ENCODE measurements at places on chromosomes 12 and 14. TPM values are rescaled to one million over a fixed set of nuclear protein-coding genes. Genes with fewer than 3 reads are reported as not detected.

DNA sequence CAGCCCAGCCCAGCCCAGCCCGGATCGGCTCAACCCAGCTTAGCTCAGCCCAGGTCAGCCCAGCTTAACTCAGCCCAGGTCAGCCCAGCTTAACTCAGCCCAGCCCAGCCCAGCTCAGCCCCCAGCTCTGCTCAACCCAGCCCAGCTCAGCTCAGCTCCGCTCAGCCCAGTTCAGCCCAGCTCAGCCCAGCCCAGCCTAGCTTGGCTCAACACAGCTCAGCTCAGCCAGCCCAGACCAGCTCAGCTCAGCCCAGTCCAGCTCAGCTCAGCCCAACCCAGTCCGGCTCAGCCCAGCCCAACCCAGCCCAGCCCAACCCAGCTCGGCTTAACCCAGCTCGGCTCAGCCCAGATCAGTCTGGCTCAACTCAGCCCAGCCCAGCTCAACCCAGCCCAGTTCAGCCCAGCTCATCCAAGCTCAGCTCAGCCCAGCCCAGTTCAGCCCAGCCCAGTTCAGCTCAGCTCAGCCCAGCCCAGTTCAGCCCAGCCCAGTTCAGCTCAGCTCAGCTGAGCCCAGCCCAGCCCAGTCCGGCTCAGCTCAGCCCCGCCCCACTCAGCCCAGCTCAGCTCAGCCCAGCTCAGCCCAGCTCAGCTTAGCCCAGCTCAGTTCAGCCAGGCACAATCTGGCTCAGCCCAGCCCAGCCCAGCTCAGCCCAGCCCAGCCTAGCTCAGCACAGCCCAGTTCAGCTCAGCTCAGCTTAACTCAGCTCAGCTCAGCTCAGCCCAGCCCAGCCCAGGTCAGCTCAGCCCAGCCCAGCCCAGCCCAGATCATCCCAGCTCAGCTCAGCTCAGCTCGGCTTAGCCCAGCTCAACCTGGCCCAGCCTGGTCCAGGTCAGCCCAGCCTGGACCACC lies 331.7 kb downstream of the TMEM121 start:
- DNase-seq: no peak

DNA sequence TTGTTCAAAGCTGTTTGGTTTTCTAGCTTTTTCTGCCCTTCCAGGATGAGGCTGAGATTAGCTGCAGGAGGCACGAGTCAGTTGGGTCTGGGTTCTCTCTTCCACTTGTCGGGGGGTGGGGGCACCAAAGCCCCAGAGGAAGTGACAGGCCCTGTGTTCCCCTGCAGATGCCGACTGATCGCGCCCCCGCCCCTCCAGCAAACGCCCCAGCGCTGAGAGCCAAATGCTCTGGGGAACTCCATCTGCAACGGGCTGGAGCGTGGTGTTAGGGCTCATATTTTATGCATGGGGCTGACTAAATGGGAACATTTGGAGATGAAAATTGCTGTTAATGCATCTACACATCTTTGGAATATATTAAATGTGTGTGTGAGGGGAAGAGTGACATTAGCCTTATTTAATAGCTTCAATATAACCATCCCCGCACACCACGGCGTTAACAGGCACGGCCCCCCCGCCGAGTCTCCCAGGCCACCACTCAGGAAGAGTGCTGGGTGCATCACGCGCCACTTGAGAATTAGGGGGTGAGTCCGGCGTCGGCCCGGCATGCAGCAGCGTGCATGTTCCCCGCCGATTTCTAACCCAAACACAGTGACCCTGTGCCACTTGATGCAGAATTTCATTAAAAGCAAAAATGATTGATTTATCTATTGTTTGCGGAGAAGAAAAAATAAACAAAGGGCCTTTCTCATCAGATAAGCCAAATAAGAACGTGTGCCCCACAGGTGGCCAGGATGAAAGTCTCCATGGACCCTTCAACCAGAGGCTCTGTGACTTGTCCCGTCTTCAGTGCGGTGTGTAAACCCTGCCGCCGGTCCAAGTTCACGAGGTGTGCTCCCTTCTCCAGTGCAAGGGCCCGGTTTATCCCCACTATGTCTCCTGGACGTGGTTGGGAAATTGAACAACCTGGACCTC lies 165.0 kb upstream of the RTL1 start:
- DNase-seq: no peak

GRCh38 chr12:2678426-2678825 lies 116.3 kb upstream of the FKBP4 start:
- DNase-seq: no peak

Gene STON2
- 45.5 TPM for polyA plus RNA-seq

Gene PLA2G1B
- polyA plus RNA-seq: 0.40 TPM

Gene OR6C65
- polyA plus RNA-seq: not detected
